Activated T-cell treated with anti-CD3 and anti-CD28 coated beads, Interleukin-2, amount 50 U/mL, for 4 hours (primary cell): ENCODE measurements at places on chromosomes 1 and 21. TPM values are rescaled to one million over a fixed set of nuclear protein-coding genes. Genes with fewer than 3 reads are reported as not detected.

- no peak for DNase-seq
These were observed 41.7 kb upstream of the RAB4A start for GRCh38 chr1:229229137-229229720.

DNA sequence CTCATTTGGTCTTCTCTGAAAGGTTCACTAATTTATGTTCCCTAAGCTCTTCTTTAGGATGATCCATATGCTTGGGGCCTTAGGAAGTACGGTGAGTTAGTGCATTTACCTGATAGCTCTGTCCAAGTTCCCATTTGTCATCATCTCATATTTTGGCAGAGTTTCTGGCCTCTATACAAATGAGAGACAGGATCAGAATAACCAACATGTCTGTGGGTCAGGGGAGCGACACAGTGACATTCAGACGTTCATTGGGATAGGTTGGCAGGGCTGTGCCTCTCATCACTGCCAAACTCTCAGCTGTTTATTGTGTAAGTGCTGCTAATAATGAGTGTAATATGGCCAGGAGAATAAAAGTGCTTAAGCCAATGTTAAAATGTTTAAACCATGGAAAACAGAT lies 561.1 kb upstream of the ZRANB2 start:
- no peak for DNase-seq

LAD1 gene
- total RNA-seq: 0.10 TPM

GRCh38 chr1:54010415-54011117 lies 7.4 kb downstream of the LDLRAD1 start:
- no peak for DNase-seq

- DNase-seq: no peak
These were observed 37.3 kb downstream of the VANGL2 start for GRCh38 chr1:160437432-160438316.
